ENCODE measurements at places on chromosomes 7 and 10. TPM values are rescaled to one million over a fixed set of nuclear protein-coding genes. Genes with fewer than 3 reads are reported as not detected.

LBX1 gene
- total RNA-seq: not detected

- no peaks in the 10 kb centered on the region for H3K27me3 ChIP-seq
- no peaks in the 10 kb centered on the region for H3K36me3 ChIP-seq
- DNase-seq: no peak
- H3K4me1 ChIP-seq: no peaks in the 10 kb centered on the region
- H3K4me3 ChIP-seq: no peak overlapping the region
- H3K27ac ChIP-seq: no peak overlapping the region
Measured at GRCh38 chr10:71740069-71740653, 20.6 kb upstream of the C10orf105 start.

GRCh38 chr10:69913606-69914382 is 112.1 kb downstream of the COL13A1 start:
- no peak overlapping the region for H3K4me3 ChIP-seq
- DNase-seq: no peak
- H3K36me3 ChIP-seq: peaks cover 2% of the 10 kb centered on the region
- no peaks in the 10 kb centered on the region for H3K4me1 ChIP-seq
- no peak overlapping the region for H3K27ac ChIP-seq

CCDC172 gene
- total RNA-seq: not detected

DNA sequence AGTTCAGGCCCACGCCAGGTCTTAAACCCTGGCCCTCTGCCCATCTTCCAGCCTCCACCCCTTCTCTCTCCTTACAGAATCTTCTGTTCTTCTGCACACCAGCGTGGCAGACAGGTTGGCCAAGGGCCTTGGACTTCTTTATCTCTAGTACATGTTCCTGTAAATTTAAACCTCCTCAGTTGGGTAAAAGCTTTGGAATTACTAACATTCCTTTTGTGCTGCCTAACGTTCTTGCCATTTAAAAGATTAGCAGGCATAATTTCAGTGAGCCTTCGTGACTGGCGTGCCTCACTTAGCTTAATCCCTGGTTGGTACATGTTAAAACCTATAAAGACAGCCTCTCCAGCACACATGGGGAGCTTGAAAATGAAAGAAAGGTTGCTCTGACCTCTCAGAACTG is 192.2 kb downstream of the CUX1 start:
- no peaks in the 10 kb centered on the region for H3K36me3 ChIP-seq
- DNase-seq: no peak
- no peaks in the 10 kb centered on the region for H3K27me3 ChIP-seq
- H3K27ac ChIP-seq: no peak overlapping the region
- no peaks in the 10 kb centered on the region for H3K4me1 ChIP-seq
- no peak overlapping the region for H3K4me3 ChIP-seq

PLAC9 gene
- total RNA-seq: not detected

DNA sequence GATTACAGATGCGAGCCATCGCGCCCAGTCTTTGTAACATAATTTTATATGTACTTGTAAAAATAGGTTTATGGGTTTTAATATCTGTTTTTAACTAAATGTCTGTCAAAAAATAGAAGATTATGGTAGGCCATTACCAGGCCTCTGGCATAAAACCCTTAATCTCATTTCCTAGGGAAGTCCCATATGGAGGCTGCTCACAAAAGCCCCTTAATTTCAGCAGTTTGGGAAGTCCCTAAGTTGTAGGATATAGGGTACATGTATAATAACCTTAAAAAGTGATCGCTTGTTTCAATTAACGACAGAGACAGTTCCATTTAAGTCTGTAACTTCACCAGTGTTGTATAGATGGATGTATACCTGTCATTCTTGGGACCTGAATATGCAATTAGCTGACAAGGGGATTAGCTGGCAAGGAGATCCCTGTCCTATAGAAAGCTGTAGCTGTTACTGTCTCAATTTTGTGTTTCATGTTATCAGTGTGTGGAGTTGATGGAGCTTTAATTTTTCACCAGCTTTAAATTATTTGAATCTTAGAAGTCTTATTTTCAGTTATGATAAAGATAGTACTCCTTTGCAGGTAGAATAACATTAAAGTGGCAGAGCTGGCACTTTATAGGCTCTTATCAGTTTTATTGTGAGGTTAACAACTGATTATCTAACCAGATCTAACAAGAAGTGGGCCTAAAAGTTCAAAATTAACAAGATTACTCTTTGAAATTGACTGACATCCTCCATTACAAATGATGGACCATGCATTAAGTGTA is 10.5 kb downstream of the TRIM24 start:
- H3K4me1 ChIP-seq: no peaks in the 10 kb centered on the region
- no peak overlapping the region for H3K27ac ChIP-seq
- H3K36me3 ChIP-seq: no peaks in the 10 kb centered on the region

SYT15B gene
- total RNA-seq: 9.3 TPM

CADPS2 gene
- total RNA-seq: 16.1 TPM

RNF32 gene
- 0.18 TPM for total RNA-seq

DNA sequence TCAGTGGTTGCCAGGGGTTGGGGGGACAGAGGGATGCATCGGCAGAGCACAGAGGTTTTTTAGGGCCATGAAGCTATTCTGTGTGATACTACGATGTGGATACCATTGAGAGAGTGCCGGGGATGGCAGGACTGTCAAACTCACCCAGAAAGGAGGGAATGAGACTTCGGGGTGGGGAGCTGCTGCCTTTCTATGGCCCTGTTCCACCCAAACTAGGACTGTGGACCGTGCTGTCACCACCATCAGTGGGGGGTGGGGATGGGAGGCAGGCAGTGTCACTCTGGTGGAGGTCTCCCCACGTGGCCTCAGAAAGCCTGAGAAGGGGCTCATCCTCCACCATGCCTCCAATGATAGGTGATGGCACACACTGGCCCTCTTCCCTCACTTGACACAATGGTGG is 146.2 kb downstream of the PTPN20 start:
- peaks cover 8% of the 10 kb centered on the region for H3K27me3 ChIP-seq
- no peaks in the 10 kb centered on the region for H3K36me3 ChIP-seq
- H3K4me3 ChIP-seq: no peak overlapping the region
- H3K4me1 ChIP-seq: no peaks in the 10 kb centered on the region
- DNase-seq: no peak
- no peak overlapping the region for H3K27ac ChIP-seq

IQCE gene
- total RNA-seq: 16.1 TPM

DNA sequence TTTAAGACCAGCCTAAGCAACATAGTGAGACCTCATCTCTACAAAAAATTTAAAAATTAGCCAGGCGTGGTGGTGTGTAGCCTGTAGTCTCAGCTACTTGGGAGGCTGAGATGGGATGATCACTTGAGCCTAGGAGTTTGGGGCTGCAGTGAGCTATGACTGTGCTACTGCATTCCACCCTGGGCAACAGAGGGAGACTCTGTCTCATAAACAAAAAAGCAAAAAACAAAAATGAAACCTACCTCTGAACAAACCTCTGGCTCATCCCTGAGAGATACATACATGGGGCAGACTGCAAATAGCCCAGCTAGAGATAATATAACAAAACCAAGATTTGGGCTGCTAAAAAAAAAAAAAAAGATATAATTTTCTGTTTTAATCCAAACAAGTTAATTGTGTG is 19.5 kb downstream of the C10orf67 start:
- DNase-seq: no peak
- no peak overlapping the region for H3K4me3 ChIP-seq
- no peaks in the 10 kb centered on the region for H3K27me3 ChIP-seq
- no peaks in the 10 kb centered on the region for H3K36me3 ChIP-seq
- H3K4me1 ChIP-seq: no peaks in the 10 kb centered on the region

DNA sequence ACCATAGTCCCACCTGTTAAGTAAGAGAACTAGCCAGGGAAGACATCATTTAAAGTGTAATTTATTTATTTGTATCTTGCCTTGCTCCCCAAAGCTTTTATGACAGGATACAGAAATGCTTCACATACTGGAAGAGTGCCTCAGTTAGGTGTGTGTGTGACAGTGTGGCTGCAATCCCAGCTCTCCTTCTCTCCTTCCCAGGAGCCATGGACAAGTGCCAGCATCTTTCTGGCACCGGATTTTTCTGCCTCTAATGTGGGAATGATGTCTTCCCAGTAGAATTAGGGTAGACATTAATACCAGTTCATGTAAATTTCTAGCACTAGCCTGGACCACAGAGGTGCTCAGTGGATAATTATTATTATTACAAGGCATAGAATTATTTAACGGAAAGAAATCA is 30.3 kb upstream of the ATXN7L1 start:
- no peak overlapping the region for H3K27ac ChIP-seq
- no peaks in the 10 kb centered on the region for H3K27me3 ChIP-seq
- DNase-seq: no peak
- no peaks in the 10 kb centered on the region for H3K4me1 ChIP-seq
- no peak overlapping the region for H3K4me3 ChIP-seq
- H3K36me3 ChIP-seq: no peaks in the 10 kb centered on the region

GRCh38 chr10:6647811-6648526 is 67.9 kb upstream of the PRKCQ start:
- no peaks in the 10 kb centered on the region for H3K36me3 ChIP-seq
- no peak overlapping the region for H3K27ac ChIP-seq
- no peaks in the 10 kb centered on the region for H3K4me1 ChIP-seq

- H3K4me1 ChIP-seq: peaks cover 8% of the 10 kb centered on the region
- H3K4me3 ChIP-seq: no peak overlapping the region
- H3K36me3 ChIP-seq: no peaks in the 10 kb centered on the region
- H3K27ac ChIP-seq: no peak overlapping the region
- H3K27me3 ChIP-seq: no peaks in the 10 kb centered on the region
Measured at GRCh38 chr10:2117641-2118040, 380.3 kb upstream of the ADARB2 start.

COL28A1 gene
- total RNA-seq: not detected

GRCh38 chr10:1374511-1375345 is 318.5 kb downstream of the WDR37 start:
- DNase-seq: peak; percentile 32
- H3K27me3 ChIP-seq: no peaks in the 10 kb centered on the region
- H3K36me3 ChIP-seq: no peaks in the 10 kb centered on the region
- no peak overlapping the region for H3K4me3 ChIP-seq

DNA sequence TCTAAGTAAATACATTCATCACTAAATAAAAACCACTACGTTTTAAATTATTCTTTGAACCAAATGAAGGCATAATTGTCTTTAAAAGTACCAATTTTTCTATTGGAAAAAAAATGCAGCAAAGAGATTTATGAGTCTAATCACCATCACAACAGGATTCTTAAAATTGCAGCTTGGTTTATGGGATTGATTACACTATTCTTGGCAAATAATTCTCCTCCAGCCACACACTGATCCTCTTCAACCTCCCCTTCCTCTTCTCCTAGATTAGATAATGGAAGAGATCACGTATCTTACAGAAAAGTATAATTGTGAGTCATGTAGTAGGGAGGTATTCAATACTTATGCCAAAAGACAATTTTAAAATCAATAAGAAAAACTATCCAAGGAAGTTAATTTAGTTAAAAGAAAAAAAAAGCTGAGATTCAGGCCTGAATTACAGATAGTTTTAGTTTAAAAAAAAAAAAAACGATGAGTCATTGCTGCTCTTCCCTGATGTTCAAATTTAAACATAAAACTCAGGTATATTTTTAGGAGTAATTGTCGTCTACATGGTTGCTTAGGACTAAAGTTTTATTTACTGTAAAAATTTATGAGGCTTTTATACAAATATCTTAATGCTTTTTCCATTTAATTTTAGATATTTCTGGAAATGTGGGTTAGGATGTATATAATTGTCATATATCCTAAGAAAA is 133.7 kb upstream of the CDK1 start:
- H3K27ac ChIP-seq: no peak overlapping the region
- no peak for DNase-seq
- H3K36me3 ChIP-seq: no peaks in the 10 kb centered on the region
- H3K27me3 ChIP-seq: no peaks in the 10 kb centered on the region
- H3K4me1 ChIP-seq: peaks cover 3% of the 10 kb centered on the region

GRCh38 chr7:129401228-129401966 is 32.8 kb upstream of the STRIP2 start:
- H3K27me3 ChIP-seq: no peaks in the 10 kb centered on the region
- peaks cover 11% of the 10 kb centered on the region for H3K4me1 ChIP-seq
- no peak overlapping the region for H3K4me3 ChIP-seq
- no peak overlapping the region for H3K27ac ChIP-seq
- no peaks in the 10 kb centered on the region for H3K36me3 ChIP-seq
- DNase-seq: no peak

DNA sequence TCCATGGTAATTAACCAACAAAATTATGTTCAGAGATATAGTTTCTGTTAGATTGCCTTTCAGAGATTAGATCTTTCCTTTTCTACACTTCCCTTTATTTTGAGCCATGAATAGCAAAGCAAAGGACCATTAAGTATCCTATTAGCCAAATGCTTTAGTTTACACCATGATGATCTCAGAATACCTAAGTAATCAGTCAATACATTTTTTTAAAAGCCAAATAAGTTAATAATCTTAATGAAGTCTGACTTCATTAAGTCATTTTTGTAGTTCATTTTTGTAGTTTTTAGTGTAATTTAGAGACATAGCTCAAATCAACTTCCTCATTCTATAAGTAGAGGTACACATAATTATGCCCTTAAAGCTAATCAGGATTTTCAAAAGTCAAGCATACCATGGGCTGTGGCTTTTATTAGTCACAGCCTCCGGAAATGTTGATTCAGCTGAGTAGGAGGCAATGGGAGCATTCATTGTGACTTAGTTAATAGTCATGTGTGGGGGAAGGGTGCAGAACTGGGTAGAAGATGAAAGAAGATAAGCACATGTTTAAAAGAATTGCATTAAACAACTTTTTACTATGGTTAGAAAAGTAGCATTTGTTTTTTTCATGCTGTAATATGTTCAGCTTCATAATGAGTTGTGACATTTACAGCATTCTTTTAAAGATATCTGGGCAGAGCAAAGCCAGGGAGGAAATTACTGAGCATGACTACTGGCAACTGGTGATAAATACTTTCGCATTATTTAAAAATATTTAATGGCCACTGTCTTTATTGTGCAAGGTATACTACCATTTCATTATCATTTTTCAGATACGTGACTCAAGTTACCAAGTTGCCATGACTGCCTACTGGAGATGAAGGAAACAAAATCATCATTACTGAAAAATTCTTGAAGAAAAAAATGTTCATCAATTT is 57.3 kb upstream of the CCDC71L start:
- H3K27ac ChIP-seq: peak overlapping the region; percentile 88
- H3K27me3 ChIP-seq: no peaks in the 10 kb centered on the region
- peaks cover 55% of the 10 kb centered on the region for H3K4me1 ChIP-seq
- H3K4me3 ChIP-seq: no peak overlapping the region
- DNase-seq: peak; percentile 93
- peaks cover 12% of the 10 kb centered on the region for H3K36me3 ChIP-seq

DNA sequence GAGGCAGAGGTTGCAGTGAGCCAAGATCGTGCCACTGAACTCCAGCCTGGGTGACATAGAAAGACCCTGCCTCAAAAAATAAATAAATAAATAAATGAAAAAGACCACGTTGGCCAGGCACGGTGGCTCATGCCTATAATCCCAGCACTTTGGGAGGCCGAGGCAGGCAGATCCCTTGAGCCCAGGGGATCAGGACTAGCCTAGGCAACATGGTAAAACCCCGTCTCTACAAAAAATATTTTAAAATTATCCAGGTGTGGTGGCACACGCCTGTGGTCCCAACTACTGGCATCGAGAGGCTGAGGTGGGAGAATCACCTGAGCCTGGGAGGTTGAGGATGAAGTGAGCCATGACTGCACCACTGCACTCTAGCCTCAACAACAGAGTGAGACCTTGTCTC is 116.7 kb upstream of the PDLIM1 start:
- no peaks in the 10 kb centered on the region for H3K27me3 ChIP-seq
- H3K27ac ChIP-seq: no peak overlapping the region
- H3K4me3 ChIP-seq: no peak overlapping the region
- H3K4me1 ChIP-seq: no peaks in the 10 kb centered on the region

ASAH2 gene
- 1.9 TPM for total RNA-seq
